ENCODE measurements at places on chromosomes 6 and 20.

GRCh38 chr6:94349227-94349626 is 929.9 kb upstream of the EPHA7 start:
- no peak for DNase-seq

DNA sequence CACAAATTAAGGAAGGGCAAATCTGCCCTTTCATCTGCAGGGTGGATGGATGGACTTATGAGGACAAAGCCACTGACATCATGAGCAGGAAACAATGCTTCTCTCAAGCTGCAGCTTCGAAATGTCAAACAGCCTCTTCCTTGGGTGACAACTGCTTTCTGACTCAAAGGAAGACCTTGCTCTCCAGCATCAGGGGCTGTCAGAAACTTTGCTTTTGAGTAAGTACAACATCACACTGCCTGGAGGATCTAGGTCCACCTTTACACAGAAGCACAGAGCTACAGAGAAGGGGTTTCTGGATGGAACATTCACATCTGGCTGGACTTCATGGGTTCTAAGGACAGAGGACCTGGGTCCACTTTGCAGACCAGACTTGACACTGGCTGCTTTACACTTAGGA is 5.9 kb downstream of the CST1 start:
- DNase-seq = no peak

DNA sequence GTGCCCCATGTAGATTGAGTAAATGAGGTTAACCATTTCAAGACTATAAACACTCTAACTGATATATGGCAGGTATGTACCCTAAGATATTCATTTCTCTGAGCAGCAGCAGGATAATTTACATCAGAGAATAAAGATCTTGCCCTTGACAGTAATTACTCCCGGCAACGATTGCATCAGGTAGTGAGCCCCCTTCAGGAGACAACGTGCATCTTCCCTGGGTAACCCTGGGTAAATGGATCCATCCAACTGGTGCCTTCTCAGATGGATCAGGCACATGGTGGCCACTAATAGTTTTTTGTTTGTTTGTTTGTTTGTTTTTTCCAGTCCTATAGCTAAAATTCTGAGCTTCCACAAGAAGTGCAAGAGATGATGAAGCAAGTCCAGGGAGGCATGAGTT is 469.4 kb upstream of the SLC35B3 start:
- DNase-seq = no peak

DNA sequence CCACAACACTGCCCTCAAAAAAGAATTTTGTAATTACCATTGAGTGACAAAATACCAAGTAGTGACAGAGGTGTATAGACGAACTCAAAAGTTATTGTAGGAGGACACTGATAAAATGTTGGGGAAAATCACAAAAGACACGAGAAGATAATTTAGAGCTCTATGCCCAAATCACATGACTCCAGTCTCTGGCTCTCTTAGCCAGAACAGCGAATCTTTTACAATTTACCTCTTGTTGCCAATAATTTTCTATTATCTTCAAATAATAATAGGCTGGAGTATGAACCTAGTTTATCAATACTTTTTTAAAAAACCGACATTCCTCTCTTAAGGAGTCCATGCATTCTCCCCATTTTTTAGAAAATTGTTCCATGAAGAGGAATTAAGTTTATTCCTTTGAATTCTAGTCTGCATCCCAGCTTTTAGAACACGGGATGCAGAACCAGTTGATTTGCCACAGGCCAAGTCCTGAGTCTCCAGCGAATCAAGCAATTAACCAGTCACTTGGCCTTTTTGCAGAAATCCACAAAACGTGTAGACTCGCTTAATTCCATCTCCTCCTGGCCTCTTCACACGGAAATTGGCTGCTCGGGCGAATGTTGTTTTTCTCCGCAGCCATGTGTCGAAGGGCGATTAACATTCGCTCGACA is 507 bp upstream of the RIPPLY2 start:
- DNase-seq = no peak

GRCh38 chr6:98576791-98577190 is 257.6 kb upstream of the POU3F2 start:
- no peak for DNase-seq

GRCh38 chr6:34664256-34664971 is 32.2 kb downstream of the ILRUN start:
- DNase-seq = no peak

- no peak for DNase-seq
Measured at GRCh38 chr20:57060407-57061050, 205.9 kb downstream of the BMP7 start.

GRCh38 chr6:109420751-109421150 is 19.7 kb downstream of the PPIL6 start:
- no peak for DNase-seq

Measured in NCI-H446 (cell line).